ENCODE measurements at places on chromosomes 13 and 19.

- no peak for DNase-seq
Observed at GRCh38 chr13:83839146-83839545, 43.1 kb downstream of the SLITRK1 start.

- no peak for DNase-seq
Observed at GRCh38 chr13:96662036-96662435, 332.2 kb downstream of the OXGR1 start.

DNA sequence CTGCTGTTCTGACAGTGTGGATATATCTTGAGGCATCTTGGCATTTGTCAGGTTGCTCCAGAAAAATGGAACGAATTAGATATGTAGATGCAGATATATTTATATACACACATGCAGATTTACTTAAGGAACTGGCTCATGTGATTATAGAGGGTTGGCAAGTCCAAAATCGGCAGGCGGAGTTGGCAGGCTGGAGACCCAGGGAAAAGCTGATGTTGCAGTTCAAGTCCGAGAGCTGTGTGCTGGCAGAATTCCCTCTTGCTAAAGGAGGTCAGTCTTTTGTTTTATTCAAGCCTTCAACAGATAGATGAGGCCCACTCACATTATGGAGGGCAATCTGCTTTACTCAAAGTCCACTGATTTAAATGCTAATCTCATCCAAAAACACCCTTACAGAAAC lies 24.4 kb upstream of the CSNK1A1L start:
- no peak for DNase-seq

- no peak for DNase-seq
Observed at GRCh38 chr13:36108954-36109353, 22.2 kb downstream of the DCLK1 start.

DNA sequence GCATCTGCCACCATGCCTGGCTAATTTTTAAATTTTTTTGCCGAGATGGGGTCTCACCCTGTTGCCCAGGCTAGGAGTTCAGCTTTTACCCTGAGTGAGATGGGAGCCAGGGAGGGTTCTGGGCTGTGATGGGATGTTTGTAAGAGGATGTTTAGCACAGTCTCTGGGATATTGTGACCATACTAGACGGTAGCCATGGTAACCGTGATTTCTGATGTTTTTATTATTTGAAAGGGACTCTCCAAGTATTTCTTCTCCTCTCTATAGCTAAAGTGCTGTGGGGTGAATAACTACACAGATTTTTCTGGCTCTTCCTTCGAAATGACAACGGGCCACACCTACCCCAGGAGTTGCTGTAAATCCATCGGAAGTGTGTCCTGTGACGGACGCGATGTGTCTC lies 10.4 kb downstream of the TSPAN16 start:
- no peak for DNase-seq

DNA sequence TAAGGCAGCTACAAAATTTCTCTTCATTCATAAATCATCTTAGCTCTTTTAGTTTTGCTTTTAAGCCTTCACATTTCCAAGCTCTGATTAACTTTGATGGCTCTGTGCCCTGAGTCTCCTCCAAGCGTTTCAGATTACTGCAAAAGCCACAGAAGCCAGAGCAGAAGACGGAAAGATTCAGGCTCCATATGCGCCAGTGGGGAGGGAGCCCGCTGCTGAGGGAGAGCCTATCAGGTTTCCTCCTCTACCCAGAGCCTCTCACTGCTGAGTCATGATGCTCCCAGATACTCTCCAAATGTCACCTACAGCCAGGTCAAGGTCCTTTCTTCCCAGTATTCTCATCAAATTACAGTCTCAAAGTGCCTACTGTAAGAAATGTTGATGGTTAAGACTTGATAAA lies 193.6 kb downstream of the RAP2A start:
- DNase-seq = peak; percentile 75

GRCh38 chr19:42540071-42540553 lies 11.8 kb upstream of the CEACAM1 start:
- peak; percentile 31 for DNase-seq

DNA sequence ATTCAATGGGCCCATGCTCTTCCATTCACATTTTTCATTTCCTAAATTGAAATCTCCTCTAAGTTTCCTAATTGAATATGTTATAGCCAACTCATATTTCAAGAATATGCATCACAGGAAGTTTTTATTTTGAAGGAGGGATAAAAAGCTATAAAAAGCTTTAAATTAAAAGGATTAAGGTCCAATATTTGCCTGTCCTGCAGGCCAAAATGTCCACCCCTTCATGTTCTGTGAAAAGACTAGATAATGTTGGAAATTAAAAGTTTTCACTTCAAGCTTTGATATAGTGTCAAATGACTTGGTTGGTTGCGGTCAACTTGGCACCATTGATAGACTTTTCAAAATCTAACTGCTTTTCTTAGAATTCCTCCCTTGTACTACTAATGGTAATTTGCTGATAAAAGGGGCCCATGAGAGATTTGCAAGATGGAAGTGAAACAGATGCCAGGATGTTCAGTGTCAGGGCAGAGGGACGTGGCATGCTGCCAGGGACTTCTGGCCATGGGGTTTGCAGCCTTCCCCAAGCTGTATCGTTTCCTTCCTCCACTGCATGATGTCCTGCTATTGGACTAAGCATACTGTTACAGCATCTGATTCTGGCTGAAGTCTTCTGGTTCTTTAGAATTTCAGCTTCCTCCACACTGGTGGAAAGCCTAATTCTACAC lies 547.3 kb upstream of the MIR17HG start:
- DNase-seq = peak; percentile 89

GRCh38 chr19:13459351-13459750 lies 46.9 kb downstream of the CACNA1A start:
- DNase-seq = no peak

GRCh38 chr13:20473139-20473538 lies 52.5 kb downstream of the CRYL1 start:
- no peak for DNase-seq

- DNase-seq = no peak
Observed at GRCh38 chr13:46550822-46551221, 2.1 kb upstream of the LRCH1 start.

- no peak for DNase-seq
Observed at GRCh38 chr19:12721656-12722565, 1.8 kb downstream of the TNPO2 start.

DNA sequence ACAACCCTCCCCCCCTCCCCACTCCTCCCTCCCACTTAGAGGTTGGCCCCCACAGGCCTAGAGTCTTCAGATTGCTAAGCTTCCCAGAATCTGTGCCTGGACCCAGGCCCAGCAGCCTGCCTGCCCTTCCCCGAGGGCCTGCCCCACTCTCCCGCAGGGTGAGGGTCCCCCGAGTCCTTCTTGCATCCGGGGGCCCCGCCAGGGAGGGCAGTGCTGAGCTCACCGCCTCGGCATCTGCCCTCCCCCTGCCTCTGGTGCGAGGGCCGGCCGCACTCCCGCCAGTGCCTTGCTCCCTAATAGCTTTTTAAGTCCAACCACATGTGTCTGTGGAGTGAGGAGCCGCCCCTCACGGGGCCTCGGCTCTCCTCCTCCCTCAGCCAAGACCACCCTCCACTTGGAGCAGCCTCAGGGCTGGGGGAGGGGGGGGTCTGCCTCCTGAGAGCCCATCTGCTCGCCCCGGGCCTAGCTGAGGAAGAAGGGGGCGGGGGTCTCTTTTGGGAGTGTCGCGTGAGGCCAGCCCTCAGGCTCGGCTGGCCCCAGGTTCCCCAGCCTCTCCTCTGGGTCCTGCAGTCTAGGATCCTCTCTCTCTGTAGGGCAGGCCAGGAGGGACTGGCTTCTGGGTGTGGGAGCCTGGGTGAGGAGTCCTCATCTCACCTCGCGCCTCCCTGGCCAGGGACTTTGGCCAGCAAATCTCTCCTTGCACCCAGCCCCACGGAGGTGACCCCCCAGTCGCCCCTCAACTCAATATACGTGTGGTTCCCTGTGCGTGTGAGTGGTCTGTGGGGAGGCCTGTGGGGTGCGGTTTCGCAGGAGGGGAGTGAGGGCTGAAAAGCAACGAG lies 47.2 kb downstream of the LYL1 start:
- no peak for DNase-seq

GRCh38 chr19:1763648-1764639 lies 10.6 kb downstream of the ONECUT3 start:
- no peak for DNase-seq

DNA sequence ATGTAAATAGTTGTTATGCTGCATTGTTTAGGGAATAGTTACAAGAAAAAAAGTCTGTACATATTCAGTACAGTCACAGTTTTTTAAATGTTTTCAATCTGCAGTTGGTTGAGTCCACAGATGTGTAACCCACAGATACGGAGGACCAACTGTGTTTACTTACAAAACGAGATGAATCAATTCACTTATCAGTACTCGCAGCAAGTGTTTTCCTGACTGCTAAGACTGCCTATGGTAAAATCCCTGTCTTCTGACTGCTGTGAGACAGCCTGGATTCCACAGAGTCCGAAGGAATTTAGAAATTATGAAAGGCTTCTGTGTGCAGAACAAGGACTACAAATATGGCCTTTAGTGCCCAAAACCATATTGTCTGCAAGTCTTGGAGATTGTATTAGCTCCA lies 45.7 kb upstream of the C1QTNF9 start:
- no peak for DNase-seq

- no peak for DNase-seq
Observed at GRCh38 chr19:45874620-45874966, 10.5 kb downstream of the FOXA3 start.

DNA sequence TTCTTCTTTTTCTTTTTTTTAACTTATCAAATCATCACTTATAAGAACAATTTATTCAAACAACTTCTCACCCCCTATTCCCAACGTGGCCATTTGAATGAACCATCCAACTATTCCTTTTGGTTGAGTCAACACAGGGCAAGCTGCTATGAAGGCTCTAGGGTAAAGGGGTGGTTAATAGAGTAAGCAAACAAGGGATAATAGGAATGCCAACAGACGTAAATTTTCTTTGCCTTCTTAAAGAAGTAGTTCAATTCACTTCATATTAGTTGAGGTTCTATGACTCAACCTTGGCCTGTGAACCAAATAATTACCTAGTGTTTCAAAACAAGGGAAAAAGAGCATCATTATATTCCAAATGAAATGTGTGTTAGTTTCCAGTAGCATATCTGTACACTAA lies 1383.8 kb upstream of the SLC10A2 start:
- no peak for DNase-seq

- DNase-seq = no peak
Observed at GRCh38 chr19:15551293-15552004, 43.1 kb downstream of the CYP4F22 start.

DNA sequence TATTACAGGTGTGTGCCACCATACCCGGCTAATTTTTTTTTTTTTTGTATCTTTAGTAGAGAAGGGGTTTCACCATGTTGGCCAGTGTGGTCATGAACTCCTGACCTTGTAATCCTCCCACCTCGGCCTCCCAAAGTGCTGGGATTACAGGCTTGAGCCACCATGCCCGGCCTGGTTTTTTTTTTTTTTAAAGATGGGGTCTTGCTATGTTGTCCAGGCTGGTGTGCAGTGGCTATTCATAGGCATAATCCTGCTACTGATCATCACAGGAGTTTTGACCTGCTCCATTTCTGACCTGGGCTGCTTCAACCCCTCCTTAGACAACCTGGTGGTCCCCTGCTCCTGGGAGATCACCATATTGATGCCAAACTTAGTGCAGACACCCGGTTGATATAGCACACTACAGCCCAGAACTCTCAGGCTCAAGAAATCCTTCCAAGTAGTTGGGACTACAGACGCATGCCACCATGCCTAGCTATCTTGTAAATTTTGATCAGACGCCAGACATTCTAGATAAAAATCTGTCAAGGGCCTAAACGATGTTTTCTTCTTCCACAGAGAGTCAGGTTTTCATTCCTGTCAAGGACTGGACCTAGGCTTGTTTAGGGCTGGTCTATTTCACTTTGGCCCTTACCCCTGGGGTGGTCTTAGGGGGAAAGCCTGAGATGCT lies 9.5 kb downstream of the PLAUR start:
- DNase-seq = no peak

DNA sequence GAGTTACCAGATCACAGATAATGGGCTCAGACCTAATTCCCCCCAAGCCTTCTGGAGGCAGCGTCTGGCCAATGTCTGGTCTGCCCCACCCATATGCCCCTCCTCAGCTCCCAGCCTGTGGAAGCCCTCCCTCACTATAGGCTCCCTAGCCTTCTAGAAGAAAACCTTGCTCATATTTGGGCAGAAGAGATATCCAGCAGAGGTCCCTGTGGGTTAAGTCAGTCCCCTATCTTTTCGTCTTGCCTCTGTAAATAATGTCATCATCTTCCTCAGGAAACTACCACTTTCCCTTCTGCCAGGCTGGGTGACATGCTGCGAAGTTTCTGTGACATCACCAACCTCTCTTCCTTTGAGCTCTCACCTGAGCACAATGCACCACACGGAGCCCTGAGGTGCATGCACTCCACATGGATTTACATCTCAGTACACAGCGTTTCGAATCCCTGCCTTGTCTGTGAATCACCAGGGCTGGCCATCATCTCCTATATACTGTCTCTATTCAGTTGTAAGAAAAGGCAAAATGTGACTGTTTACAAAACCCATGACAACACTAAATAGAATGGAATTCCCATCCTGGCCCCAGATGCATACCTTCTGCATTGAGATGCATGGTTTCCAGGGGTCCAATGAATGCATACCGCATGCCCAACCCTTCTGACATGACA lies 112.8 kb downstream of the CRYL1 start:
- DNase-seq = no peak

- DNase-seq = no peak
Observed at GRCh38 chr13:113586661-113587479, 2.3 kb downstream of the TFDP1 start.

GRCh38 chr13:106499896-106500295 lies 35.6 kb downstream of the EFNB2 start:
- DNase-seq = no peak

Measured in NCI-H524 (cell line).